T-helper 2 cell (primary cell): ENCODE measurements at places on chromosomes 13 and 19.

GRCh38 chr13:48266701-48267639, 34.0 kb downstream of the ITM2B start:
- no peak for DNase-seq

GRCh38 chr13:40779796-40780285, 8.9 kb upstream of the MRPS31 start:
- no peak for DNase-seq

- DNase-seq = no peak
These were observed 4.6 kb upstream of the FAM32A start for GRCh38 chr19:16180611-16181010.

DNA sequence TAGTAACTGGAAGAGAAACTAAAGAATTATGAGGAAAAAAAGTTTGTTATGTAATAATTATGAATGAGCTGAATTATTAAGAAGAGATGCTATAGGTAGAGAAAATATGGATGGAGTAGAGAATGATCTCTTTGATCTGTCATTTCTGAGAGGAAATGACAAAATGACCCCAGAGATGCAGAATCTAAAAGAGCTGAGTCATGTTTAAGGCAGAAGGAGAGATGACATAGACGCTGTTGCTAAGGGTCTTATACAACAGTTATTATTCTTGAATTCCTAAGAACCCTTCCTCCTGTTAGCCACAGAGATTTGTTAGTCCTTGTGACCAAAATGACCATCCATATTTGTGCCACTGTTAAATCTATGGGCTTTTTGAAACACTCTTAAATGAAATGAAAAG, 58.3 kb upstream of the FREM2 start:
- DNase-seq = no peak

DNA sequence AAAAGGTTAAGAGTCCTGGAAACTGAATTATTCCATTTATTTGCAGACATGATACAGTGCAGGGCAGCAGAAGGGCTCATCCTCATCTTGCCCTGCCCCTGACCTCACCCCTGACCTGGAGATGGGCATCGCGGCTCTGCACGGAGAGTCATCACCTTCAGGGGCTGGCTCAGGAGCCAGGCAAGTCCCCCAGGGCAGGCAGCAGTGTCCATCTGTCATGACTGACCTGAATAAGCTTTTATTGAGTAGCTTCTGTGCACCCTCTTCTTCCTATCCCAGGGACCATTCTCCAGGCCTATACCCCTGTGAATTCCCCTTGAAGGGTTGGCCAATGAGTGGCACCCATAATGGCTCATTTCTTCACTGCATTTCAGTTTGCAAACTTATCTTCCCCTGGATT, 484.2 kb downstream of the ZNF536 start:
- DNase-seq = no peak

- DNase-seq = no peak
These were observed 430.2 kb downstream of the KCTD12 start for GRCh38 chr13:76455960-76456359.

- peak; percentile 76 for DNase-seq
These were observed 3.7 kb downstream of the WDR87 start for GRCh38 chr19:37902668-37903067.

GRCh38 chr19:29475469-29475868, 50.3 kb upstream of the VSTM2B start:
- no peak for DNase-seq

GRCh38 chr19:46904114-46905060, 43.6 kb downstream of the ARHGAP35 start:
- DNase-seq = no peak

DNA sequence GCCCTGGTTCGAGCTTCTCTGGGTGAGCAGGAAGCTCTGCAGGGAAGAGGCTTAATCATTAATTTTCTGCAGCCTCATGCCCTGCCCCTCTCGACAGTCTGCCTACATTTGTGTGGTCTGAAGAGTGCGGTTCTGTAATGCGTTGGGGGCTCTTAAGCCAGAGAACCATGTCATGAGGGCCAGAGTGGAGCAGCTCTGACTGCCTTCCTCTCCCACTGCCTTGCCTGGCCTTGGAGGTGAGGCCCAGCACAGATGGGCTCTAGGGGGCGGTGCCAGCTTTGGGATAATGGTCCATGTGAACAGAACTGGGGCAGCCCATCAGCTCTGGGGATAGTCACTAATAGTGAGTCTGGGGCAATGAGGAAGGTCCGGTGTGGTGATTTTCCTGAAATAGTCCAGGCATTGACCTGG, 5.7 kb downstream of the FGF9 start:
- no peak for DNase-seq

DNA sequence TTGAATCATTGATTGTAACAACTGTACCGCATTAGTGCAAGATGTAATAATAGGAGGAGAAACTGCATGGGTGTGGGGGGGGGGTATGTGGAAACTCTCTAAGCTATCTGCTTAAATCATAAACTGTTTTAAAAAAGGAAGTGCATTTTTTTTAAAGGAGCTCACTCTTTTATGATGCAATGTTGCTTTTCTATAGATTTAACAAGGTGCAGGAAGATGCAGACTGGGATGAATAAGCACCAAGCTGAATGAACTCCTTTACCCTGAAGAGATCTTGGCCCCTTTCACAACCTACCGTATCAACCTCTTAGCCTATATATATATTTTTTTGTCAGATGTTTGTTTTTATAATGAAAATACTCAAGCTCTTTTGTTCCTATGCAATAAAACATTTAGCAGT, 95.9 kb downstream of the AKAP11 start:
- no peak for DNase-seq

GRCh38 chr19:43684326-43684725, 14.4 kb upstream of the PLAUR start:
- DNase-seq = no peak

DNA sequence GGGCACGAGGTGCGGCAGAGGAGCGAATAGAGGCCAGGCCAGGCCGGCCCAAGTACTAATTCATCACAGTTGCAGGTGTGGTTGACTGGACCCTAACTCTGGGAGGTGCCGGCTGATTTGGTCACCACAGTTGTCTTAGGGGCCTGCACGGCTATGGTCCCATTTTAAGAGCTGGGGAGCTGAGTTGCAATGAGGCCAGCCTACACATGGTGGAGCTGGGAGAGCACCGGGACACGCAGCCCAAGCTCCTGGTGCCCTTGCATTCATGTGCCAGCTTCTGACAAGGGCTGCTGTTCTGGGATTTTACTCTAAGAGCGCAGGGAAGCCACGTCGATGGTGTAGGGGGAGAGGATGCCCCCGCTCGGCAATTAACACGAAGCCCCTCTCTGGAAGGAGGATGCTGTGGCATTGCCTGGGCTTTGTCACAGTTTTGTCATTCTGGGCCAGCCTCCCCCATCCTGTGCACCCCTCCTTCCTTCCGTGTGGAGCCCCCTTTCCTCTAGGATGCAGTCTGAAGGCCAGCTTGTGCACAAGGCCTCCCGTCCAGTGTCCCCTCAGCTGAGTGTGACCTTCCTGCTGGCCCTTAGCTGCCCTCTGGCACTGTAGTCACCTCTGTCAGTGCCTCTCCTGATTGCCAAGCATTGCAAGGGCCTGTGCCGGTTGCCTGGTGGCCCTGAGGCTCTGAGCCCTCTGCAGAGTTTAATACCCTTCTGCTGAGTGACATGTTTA, 109.4 kb upstream of the C1QTNF9B start:
- DNase-seq = no peak
